ENCODE measurements at places on chromosomes 11 and 22. TPM values are rescaled to one million over a fixed set of nuclear protein-coding genes. Genes with fewer than 3 reads are reported as not detected.

Gene ZNRF3
- 9.4 TPM for total RNA-seq

DNA sequence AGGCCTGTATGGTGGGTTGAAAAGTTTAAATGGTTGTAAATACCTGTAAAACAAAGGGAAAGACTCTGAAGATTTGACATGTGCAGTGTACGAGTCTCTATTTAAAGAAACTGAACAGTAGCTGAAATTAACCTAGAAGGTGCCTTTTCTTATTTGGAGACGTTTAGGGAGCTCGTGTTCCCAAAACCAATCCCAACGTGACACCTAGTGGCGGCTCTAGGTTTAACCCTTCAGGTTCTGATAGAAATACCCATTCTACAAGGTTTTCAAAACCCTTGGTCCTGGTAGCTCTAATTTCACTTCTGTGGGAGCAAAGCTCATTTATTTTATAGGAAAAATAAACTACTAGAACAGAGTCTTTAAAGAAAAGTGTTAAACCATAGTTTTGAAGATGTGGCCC is 258.3 kb downstream of the LRRC4C start:
- H3K36me3 ChIP-seq: no peaks in the 10 kb centered on the region
- H3K4me1 ChIP-seq: no peaks in the 10 kb centered on the region
- no peaks in the 10 kb centered on the region for H3K27me3 ChIP-seq
- no peak overlapping the region for H3K4me3 ChIP-seq

GRCh38 chr11:2290351-2290841 is 11.3 kb downstream of the C11orf21 start:
- H3K27me3 ChIP-seq: no peaks in the 10 kb centered on the region
- no peaks in the 10 kb centered on the region for H3K4me1 ChIP-seq
- no peaks in the 10 kb centered on the region for H3K36me3 ChIP-seq
- DNase-seq: no peak
- H3K4me3 ChIP-seq: no peak overlapping the region
- no peak overlapping the region for H3K27ac ChIP-seq

GRCh38 chr22:43217285-43218030 is 30.5 kb upstream of the TTLL12 start:
- H3K4me3 ChIP-seq: no peak overlapping the region
- no peak overlapping the region for H3K27ac ChIP-seq
- H3K27me3 ChIP-seq: no peaks in the 10 kb centered on the region
- H3K4me1 ChIP-seq: no peaks in the 10 kb centered on the region
- H3K36me3 ChIP-seq: no peaks in the 10 kb centered on the region

- no peak for DNase-seq
- H3K4me3 ChIP-seq: peak within 1 kb of the TSS; percentile 35
- H3K27ac ChIP-seq: peak within 1 kb of the TSS; percentile 89
Measured at GRCh38 chr11:10693509-10694081, at the start of gene IRAG1. IRAG1 (minus strand) TSS chr11:10693755; CDS start chr11:10693602, 153 bp downstream.

Gene CABP7
- total RNA-seq: 3.2 TPM

Gene NTM
- 1.7 TPM for total RNA-seq

- H3K36me3 ChIP-seq: no peaks in the 10 kb centered on the region
- DNase-seq: no peak
- H3K4me3 ChIP-seq: no peak overlapping the region
- H3K27ac ChIP-seq: no peak overlapping the region
- H3K27me3 ChIP-seq: no peaks in the 10 kb centered on the region
- no peaks in the 10 kb centered on the region for H3K4me1 ChIP-seq
Measured at GRCh38 chr11:128615612-128616011, 28.3 kb upstream of the ETS1 start.

DNA sequence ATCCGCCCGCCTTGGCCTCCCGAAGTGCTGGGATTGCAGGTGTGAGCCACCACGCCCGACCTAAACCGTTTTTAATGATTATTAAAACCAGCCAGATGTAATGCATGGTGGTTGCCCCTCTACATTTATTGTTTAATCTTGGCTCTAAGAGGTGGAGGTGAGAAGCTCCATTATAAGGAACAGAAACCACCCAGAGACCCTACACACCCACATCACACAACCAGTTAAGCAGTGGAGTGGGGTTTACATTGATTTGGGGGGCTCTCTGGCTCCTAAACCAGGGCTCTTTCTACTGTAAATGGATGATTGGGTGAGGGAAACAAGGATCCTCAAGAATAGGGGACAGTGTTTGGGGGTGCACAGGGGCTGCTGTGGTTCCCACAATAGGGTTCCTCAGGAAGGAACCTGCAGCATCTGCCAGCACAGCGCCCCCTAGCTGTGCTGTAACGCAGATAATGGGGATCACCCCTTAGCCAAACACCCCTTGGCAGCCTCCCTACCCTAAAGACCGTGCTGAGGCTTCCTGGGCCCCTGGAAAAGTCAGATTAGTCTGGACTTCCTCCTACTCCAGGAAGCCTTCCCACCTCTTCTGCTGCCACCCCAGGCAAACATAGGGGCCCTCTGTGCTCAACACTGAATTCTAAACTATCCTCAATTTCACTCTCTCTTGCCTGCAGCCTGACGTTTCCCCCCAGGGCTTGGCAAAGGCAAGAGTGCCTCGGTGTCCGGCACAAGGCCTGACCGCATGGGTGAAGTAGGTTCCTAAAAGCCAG is 2.4 kb downstream of the MPST start:
- peaks cover 8% of the 10 kb centered on the region for H3K4me1 ChIP-seq
- H3K27me3 ChIP-seq: no peaks in the 10 kb centered on the region
- peak overlapping the region; percentile 94 for H3K27ac ChIP-seq
- peaks cover 15% of the 10 kb centered on the region for H3K36me3 ChIP-seq

Gene ACRV1
- total RNA-seq: not detected

Gene OLFML1
- 4.0 TPM for total RNA-seq

DNA sequence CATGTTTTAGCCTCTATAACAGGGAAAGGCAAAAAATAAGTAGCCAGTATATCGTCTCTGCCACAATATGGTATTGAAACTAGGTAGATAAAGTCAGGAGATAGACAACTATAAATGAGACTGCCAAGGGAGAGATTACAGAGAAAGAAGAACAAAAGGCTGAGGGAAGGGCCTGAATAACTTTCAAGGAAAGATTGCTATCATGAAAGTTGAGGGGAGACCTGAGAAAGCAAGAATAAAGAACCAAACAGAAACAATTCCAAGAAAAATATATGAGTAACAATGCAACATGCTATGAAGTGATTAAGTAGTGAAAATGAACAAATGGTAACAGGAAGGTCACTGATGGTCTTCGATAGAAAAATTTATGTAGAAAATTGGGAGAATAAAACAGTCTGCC is 690.1 kb downstream of the METTL15 start:
- no peak overlapping the region for H3K4me3 ChIP-seq
- no peaks in the 10 kb centered on the region for H3K36me3 ChIP-seq
- H3K27ac ChIP-seq: no peak overlapping the region
- H3K4me1 ChIP-seq: no peaks in the 10 kb centered on the region
- no peaks in the 10 kb centered on the region for H3K27me3 ChIP-seq

DNA sequence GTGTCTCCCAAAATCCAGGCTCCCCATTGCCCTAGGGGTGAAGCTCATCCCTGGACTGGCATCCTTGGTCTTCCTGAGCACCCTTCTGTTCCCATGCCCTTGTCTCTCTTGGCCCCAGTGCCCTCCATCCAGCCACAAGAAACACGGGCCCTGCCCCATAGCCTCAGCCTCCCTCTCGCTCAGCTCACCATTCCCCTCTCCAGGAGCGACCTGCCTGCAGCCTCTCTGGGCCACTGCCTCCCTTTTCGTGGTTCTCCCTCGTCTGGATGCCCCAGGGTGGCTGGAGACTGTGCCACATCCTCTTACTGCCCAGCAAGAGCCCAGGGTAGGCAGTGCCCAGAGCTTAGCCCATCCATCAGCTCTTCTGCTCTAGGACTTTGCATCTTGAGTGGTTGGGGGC is 532.1 kb downstream of the TBC1D22A start:
- DNase-seq: no peak
- no peaks in the 10 kb centered on the region for H3K27me3 ChIP-seq
- no peaks in the 10 kb centered on the region for H3K4me1 ChIP-seq
- no peak overlapping the region for H3K4me3 ChIP-seq

- no peaks in the 10 kb centered on the region for H3K27me3 ChIP-seq
- H3K4me3 ChIP-seq: no peak overlapping the region
- no peaks in the 10 kb centered on the region for H3K36me3 ChIP-seq
- H3K27ac ChIP-seq: no peak overlapping the region
- no peak for DNase-seq
Measured at GRCh38 chr11:107359701-107360100, 97.9 kb downstream of the CWF19L2 start.

Gene CAT
- 271 TPM for total RNA-seq

DNA sequence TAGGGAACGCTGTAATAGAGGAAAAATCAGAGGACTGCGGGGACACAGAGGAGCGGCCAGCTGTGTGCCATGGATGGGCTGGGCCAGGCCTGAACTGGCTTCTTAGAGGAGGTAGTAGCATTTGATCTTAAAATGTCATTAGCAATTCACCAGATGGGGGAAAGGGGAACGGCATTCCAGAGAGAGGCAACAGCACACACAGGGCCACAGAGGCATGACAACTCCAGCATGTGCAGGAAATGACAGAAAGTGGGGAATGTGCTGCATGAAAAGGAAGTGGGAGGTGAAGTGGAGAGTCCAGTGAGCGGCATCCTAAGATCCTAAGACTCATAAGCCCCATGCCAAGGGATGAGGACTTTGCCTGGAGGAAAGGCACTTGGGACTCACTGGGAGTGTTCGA is 69.0 kb downstream of the UBASH3B start:
- no peaks in the 10 kb centered on the region for H3K27me3 ChIP-seq
- DNase-seq: no peak
- H3K27ac ChIP-seq: no peak overlapping the region
- no peaks in the 10 kb centered on the region for H3K4me1 ChIP-seq
- H3K36me3 ChIP-seq: no peaks in the 10 kb centered on the region

- H3K27me3 ChIP-seq: no peaks in the 10 kb centered on the region
- peak; percentile 24 for DNase-seq
- H3K4me3 ChIP-seq: no peak overlapping the region
- H3K36me3 ChIP-seq: no peaks in the 10 kb centered on the region
- peaks cover 12% of the 10 kb centered on the region for H3K4me1 ChIP-seq
- no peak overlapping the region for H3K27ac ChIP-seq
Measured at GRCh38 chr11:67024410-67024809, 1.5 kb downstream of the SYT12 start.

DNA sequence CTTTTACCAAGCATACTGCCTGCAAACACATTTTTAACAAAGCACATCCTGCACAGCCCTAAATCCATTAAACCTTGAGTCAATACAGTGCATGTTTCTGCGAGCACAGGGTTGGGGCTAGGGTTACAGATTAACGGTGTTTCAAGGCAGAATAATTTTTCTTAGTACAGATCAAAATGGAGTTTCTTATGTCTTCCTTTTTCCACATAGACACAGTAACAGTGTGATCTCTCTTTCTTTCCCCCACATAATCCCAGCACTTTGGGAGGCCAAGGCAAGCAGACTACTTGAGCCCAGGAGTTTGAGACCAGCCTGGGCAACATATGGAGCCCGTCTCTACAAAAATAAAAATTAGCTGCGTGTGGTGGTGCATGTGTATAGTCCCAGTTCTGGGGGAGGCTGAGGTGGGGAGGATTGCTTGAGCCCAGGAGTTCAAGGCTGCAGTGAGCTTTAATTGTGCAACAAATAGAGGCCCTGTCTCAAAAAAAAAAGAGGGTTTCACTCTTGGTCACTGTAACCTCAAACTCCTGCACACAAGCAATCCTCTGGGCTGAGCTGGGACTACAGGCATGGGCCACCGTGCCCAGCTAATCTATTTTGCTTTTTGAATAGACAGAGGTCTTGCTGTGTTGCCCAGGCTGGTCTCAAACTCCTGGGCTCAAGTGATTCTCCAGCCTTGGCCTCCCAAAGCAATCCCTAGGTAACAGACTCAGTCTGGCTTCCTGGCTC is 19.7 kb upstream of the SLC3A2 start:
- no peaks in the 10 kb centered on the region for H3K4me1 ChIP-seq
- no peaks in the 10 kb centered on the region for H3K27me3 ChIP-seq
- H3K36me3 ChIP-seq: no peaks in the 10 kb centered on the region
- no peak overlapping the region for H3K27ac ChIP-seq
- no peak overlapping the region for H3K4me3 ChIP-seq

Gene SAA1
- total RNA-seq: not detected

- no peaks in the 10 kb centered on the region for H3K4me1 ChIP-seq
- no peak for DNase-seq
- no peak overlapping the region for H3K27ac ChIP-seq
- H3K4me3 ChIP-seq: no peak overlapping the region
Measured at GRCh38 chr11:78825591-78826020, 250.9 kb upstream of the NARS2 start.

Gene RAG2
- total RNA-seq: not detected

- peak overlapping the region; percentile 69 for H3K4me3 ChIP-seq
- H3K27me3 ChIP-seq: no peaks in the 10 kb centered on the region
- H3K36me3 ChIP-seq: no peaks in the 10 kb centered on the region
Measured at GRCh38 chr22:31945971-31946680, 1.8 kb downstream of the YWHAH start.

Gene CASP12
- total RNA-seq: not detected

DNA sequence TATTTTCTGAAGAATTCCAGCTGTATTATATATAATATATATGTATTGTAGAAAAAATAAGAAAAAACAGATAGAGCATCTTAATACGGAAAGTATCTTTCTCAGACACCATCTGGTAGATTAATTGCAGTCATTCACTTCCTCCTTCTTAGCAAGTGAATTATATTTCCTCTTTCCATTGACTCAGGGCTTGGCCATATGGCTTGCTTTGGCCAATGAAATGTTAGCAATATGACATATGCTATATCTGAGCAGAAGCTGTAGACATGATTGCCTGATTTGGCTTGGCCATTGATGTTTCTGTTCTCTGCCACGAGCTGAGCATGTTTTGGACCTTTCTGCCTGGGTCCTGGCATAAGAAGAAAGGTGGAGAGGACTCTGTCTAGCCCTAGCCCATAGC is 34.4 kb upstream of the ZBED5 start:
- no peaks in the 10 kb centered on the region for H3K4me1 ChIP-seq
- no peaks in the 10 kb centered on the region for H3K36me3 ChIP-seq
- no peak overlapping the region for H3K27ac ChIP-seq
